ENCODE measurements at places on chromosomes 1 and 21. TPM values are rescaled to one million over a fixed set of nuclear protein-coding genes. Genes with fewer than 3 reads are reported as not detected.

HEYL gene
- total RNA-seq, result not detected

AMY1A gene
- total RNA-seq, result not detected

PRMT6 gene
- 18.8 TPM for total RNA-seq

TCEA3 gene
- 5.9 TPM for total RNA-seq

All from bronchus fibroblast of lung (primary cell).